NCI-H1048 (cell line): ENCODE measurements at places on chromosomes 1 and 21.
A peak's percentile ranks its signal among the peaks of the same experiment; 100 is the strongest.

- no peak for DNase-seq
Observed at GRCh38 chr1:188735567-188735966, 1742.1 kb downstream of the BRINP3 start.

DNA sequence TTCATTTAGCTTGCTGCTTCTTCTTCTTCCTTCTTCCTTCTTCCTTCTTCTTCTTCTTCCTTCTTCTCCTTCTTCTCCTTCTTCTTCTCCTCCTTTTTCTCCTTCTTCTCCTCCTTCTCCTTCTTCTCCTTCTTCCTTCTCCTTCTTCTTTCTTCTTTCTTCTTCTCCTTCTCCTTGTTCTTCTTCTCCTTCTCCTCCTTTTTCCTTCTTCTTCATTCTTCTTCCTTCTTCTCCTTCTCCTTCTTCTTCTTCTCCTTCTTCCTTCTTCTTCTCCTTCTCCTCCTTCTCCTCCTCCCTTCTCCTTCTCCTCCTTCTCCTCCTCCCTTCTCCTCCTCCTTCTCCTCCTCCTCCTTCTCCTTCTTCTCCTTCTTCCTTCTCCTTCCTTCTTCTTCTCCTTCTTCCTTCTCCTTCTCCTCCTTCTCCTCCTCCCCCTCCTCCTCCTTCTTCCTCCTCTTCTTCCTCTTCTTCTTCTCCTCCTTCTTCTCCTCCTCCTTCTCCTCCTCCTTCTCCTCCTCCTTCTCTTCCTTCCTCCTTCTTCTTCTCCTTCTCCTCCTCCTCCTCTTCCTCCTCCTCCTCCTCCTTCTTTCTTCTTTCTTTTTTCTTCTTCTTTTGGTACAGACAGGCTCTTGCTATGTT lies 110.1 kb downstream of the ST3GAL3 start:
- DNase-seq, result no peak

DNA sequence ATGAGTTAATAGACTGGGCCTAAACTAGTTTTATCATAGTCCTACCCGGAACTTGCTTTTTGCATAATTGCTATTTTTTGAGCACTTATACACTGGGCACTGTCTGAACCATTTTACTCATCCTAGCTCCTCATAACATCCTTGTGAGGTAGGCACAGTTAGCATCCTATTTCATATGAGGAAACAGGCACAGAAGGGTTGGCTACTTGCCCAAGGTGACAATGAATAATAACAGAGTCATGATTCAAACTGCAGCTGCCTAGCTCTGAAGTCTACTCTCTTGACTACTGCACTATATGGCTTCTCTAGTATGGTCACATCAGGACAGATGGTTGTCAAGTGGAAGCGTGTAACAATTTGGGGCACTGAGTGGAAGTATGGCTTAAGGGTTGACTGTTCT lies 18.2 kb upstream of the RC3H1 start:
- DNase-seq, result no peak

GRCh38 chr1:186016856-186017255 lies 282.7 kb downstream of the HMCN1 start:
- DNase-seq, result no peak

GRCh38 chr1:220884109-220884980 lies 5.1 kb downstream of the HLX start:
- DNase-seq, result no peak

DNA sequence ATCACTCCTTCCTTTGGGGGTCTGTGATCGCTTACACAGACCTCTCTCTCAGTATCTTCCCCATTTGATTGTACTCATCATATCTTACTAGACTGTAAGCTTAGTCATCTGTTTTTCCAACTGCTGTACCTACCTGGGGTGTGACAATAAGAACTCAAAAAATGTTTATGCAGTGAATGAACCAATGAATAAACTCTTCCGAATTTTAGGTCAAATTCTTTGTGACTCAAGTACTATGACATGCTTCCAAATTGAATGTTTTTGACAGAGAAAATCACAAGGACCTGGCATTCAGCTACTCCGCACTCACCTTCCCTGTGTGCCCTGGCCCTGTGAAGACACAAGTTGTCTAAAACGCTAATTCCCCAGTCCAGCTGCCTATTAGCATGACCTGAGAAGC lies 42.1 kb downstream of the TMCO4 start:
- no peak for DNase-seq

DNA sequence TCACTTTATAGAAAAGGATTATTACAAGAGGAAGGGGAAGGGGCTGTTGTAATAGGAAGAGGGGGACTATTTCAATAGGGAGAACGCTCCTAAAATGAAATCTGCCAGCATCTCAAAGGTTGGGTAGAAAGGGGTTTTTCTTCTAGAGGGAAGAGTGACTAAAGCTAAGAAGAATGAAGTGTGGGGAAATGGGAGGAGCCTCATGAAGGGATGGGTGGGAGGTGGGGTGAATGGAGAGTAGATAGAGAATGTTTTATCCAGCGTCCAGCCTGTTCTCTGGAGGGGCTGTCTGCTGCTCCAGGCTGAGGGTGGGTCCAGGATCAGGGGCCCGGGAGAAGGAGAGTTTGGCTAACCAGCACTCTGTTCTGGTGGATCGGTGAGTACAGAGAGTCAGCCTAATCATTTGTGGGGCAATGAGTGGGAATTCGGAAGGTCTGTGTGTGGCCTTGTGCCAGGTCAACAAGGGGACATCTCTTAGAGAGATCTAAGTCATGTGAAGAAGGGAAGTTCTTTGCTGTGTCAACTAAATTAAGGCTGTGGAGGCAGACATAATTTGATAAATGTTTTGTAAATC lies 25.2 kb downstream of the VN1R5 start:
- no peak for DNase-seq

DNA sequence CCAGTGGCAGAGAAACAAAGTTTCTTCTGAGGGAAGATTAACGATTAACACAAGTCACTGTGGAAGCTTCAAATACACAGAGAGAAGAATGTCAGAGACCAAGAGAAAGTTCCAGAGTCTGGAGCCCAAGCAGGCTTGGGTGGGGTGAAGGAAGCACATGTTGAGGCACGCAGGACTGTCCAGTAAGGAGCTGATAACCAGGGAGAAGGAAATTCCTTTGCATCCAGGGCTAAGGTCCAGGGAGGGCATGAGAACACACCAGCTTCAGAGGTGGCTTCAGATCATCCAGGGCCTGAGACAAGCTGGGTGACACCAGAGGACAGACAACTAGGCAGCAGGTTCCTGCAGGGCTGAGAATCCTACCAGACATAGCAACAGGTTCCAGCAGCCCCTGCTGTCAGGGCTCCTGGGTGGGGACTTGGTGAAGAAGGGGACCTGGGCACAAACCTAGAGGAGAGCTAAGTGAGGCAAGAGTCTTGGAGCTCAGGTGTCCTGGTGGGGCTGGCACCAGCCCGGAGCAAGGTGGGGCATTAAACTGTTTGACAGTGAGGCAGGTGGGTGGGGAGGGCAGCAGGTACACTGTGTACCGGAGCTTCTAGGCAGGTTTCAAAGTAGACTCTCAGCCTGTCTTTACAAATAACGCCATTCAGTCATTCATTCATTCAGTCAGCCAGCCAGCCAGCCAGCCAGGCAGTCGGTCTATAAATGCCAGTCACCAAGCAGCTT lies 2.6 kb upstream of the SPRR1A start:
- DNase-seq, result no peak

DNA sequence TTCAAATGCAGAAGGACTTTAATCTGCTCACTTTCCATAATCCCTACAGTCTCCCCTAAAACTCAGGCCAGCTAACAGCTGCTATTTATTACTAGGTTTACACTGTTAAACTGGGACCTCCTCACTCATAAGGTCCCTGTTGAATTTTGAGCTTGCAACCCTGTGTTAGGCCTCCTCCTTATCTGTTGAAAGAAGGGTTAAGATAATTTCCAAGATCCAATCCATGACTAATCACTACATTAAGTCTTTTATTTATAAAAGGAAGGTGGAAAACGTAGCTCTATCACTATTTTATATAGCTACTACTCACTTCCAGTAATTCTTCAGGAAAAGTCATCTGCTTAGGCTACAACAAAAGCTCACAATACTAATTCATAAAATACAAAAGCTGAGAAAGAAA lies 79.5 kb downstream of the EVI5 start:
- DNase-seq, result no peak

DNA sequence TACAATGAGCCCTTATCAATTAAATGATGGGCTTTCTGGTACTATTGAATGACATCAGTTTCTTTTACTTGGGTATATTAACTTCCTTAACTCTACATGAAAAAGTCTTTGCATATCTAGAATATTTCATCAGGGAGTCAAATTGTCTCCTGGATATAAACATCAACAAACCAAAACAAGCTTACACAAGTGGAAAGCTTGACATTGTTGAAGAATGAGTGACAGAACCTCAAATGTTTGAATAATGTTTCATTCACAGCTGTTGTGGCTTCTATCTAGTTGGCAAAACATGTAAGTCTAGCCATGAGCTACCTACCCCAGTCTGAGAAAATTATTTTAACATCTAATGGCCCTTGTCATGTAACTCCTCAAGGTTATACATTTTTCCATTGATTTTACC lies 604.8 kb upstream of the ADAMTS5 start:
- DNase-seq, result no peak

- DNase-seq, result peak; percentile 49
Observed at GRCh38 chr1:182069028-182069466, 7.5 kb upstream of the ZNF648 start.

- no peak for DNase-seq
Observed at GRCh38 chr21:29170944-29171343, 40.5 kb downstream of the MAP3K7CL start.

DNA sequence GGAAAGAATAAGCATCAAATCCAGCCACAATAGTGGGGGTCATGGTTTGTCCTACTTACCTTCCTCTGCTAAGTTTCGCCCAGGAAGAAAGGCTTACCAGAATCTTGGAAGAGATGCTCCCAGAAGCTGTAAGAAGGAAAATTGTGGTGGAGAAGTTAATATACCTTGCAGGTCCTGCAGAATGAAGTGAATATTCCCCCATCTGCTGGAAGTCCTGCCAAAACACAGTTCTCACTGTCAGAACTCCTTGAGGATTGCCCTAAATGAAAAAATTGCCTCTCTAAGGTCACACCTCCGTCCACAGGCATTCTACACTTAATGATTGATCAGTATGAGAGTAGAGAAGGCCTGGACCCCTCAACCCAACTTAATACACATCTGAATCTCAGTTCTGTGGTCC lies 78.4 kb upstream of the RGS21 start:
- no peak for DNase-seq

DNA sequence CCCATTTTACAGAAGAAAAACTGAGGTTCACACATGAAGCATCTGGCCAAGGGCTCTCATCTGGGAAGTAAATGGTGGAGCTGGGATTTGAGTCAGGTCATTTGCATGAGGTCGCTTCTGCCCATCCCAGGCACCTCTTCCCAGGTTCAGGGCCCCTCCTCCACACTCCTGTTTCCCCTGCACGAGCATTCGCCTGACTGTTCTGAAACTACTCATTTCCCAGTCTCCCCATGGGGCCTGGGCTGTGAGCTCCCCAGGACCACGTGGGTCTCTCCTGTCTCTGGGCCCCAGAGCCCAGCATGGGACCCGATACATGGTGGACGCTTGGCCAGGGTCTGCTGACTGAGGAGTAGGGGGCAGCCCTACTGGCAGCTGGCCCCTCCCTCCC lies 360.8 kb downstream of the MATN1 start:
- no peak for DNase-seq

DNA sequence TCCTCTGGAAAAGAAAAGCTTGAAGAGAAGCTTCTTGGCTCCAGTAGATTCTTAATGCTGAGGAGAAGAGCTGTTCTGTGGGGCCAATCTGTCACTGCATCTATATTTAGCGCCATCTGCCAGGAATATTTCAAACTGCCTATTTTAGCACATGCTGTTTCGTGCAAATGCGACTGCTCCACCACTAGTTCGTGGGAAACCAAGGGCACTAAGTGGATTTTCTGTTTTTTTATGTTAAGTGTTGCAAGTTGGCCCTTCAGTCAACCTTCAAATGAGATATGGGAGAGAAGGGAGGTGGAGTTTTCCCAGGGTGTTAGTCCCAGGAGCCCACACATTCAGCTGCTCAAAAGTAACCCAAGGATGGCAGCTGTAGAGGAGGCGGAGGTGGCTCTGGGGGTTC lies 91.9 kb downstream of the TSEN15 start:
- DNase-seq, result no peak

GRCh38 chr1:150233359-150234308 lies 2.3 kb downstream of the ANP32E start:
- no peak for DNase-seq

DNA sequence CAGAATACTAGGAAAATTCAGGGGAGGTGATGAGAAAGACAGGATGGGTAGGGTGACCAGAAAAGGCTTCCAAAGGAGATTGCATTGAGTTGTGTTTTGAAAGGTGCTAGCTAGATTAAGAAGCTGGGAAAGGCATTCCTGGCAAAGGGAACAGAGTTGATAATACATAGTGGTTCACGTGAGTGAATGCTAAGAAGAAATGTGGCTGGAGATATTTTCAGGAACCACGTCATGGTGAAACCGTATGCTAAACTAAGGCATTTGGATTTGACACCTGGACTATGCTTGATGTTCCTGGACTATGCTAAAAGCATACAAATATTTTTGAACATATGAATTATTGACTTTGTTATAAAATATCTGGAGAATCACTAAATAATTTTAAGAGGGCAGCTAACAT lies 14.7 kb downstream of the CCDC30 start:
- DNase-seq, result no peak

GRCh38 chr1:154970631-154971340 lies at the start of gene SHC1:
SHC1 (minus strand) TSS chr1:154970747; CDS start chr1:154970526, 221 bp downstream.
- DNase-seq, result peak; percentile 63

GRCh38 chr1:183808296-183809027 lies 3.5 kb downstream of the RGL1 start:
- DNase-seq, result no peak

DNA sequence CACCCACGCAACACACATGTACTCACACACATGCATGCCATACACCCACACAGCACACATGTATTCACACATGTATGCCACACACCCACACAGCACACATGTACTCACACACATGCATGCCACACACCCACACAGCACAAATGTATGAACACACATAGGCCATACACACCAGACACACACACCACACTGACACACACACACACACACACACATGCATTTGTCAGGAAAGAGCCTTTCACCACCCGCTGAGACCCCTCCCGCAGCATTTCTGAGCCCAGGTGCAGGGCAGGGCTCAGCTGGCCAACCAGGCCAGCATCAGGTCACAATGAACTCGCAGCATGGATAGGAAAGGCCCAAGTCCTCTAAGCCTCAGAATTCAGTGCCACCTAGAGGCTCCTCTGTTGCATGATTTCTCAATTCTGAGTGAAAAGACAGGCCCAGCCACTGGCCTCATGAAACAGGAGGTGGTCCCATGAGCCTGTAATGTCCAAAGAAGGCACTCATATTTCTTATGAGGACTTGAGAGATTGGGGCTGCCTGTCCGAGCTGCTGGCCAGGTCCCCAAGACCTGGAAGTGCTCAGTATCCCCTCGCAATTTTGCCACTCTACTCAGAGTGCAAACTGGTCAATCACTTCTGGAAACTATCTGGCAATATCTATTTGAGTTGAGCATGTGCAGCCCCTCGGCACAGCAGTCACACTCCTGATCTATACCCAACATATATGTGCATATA lies 57.3 kb downstream of the PSMG1 start:
- DNase-seq, result no peak

GRCh38 chr1:155969377-155969791 lies 9.0 kb downstream of the ARHGEF2 start:
- DNase-seq, result no peak
